ENCODE measurements at places on chromosomes 2 and 18.

- DNase-seq, result no peak
Observed at GRCh38 chr2:60544062-60544461, 9.4 kb downstream of the BCL11A start.

GRCh38 chr2:224410946-224411561 is 9.1 kb upstream of the FAM124B start:
- DNase-seq, result no peak

- DNase-seq, result no peak
Observed at GRCh38 chr2:75640621-75641121, 5.9 kb upstream of the MRPL19 start.

DNA sequence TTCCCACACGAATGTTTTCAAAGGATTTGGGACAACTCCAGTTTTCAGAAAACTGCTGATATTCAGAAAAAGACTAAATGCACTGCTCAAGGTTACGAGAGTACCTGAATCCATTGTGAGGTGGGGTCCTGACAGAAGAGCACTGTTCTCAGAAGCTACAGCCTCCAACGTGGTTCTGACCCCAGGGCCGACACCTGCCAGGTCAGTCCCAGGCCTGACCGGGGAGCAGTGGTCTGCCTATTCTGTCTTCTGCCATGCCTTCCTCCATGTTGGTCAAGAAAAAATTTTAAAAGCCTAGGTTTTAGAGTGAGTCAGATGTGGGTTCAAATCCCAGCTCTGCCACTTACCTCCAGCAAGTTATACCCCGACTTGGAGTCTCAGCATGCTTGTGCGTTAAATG is 212.3 kb downstream of the BCL11A start:
- DNase-seq, result no peak

DNA sequence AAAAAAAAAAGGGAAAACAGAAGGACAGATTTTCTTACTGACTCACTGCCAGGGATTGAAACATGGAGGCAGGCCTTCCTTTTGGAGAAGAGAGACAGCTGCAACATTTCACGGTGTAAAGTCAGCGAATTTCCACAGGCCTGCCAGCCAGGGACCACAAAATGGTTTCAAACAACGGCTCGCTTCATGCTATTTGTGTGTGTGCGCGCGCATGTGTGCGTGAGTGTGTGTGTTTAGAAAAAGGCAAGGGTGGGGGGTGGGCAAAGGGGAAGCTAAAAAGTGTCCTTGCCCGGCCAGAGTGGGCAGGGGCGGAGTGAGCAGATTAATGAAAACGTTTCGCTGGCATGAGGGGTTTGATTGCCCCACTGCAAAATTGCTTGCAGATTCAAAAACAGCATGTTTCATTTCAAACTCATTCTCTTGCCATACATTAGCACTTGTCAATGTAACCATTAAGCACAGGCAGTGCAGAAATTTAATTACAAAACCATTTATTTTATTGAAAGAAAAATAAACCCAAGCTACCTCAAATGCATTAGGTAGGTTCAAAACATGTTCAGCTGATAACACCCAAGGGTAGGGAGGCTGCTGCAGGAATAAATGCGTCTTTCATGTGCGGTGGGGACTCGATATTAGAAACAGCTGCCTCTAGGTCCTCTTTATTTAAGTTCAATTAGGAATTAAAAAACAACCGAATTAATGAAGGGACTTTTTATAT is 182.1 kb upstream of the SIX2 start:
- DNase-seq, result no peak

DNA sequence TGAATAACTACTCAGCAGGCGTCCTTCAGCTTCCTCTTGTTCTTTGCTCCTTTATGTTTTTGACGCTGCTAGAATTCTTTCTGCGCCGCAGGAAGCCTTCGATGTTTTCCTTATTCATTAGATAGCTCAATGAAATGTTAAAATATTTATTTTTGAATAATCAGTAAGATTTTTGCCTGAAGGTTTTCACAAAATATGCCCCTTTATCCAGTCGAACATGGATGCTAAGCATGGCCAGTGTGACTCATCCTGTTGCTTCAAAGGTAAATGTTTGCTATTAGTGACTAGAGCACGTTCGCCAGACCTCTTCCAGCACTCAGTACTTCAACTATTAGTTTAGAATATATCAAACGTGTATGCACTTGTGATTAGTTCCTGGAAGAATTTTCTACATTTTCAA is 7.6 kb upstream of the MEIS1 start:
- no peak for DNase-seq

DNA sequence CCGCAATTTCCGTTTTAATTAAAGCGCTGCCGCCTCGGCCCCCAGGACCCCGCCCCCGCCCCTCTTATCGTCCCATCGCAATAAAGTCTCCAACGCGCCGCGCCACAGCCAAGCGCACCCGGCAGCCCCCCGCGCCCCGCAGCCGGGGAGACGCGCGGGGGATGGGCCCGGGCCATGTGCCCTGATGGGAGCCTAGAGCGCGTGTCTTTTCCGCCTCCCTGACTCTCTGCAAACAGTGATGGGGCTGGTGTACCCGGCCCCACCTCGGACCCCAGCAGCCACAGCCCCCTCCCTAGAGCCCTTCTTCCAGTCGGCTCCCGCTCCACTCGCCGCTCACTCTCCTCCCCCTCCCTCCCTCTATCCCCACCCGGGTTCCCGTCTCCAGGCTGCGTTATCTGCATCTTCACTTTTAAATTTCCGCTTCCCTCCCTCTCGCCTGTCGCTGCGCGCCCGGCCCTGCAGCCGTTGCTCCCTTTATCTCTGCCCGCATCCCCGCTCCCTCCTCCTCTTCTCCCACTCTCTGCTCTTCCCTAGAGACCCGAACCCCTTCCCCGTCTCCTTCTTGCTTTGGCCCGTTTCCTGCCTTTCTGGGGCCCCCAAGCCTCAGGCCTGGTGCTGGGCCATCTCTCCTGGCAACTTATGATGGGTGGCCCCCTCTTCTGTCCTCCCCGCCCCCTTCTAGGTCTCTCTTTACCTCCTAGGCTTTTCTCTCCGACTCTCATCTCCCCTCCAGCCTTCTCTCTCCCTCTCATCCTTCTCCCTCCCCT is 524 bp upstream of the FEV start:
- no peak for DNase-seq

GRCh38 chr2:23301136-23301535 is 83.8 kb upstream of the KLHL29 start:
- DNase-seq, result no peak

DNA sequence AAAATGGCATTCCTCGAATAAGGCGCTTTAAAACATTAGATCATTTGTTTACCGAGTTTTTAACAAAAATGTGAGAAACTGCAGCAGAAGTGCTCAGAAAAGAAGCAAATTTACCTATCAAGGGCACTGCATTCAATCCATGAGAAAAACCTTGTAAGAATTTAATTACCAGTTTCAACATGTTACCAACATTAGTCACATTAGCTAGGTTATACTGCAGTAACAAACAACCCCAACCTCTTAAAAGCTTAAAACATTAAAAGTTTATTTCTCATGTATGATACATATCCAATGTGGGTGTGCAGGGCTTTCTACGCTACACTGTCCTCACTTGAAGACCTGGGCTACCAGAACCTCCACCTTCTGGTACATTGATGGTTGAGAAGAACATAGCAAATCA is 68.1 kb upstream of the CCBE1 start:
- DNase-seq, result no peak

- DNase-seq, result no peak
Observed at GRCh38 chr2:39718483-39718882, 52.8 kb downstream of the TMEM178A start.

GRCh38 chr18:23703057-23703986 is 14.1 kb downstream of the LAMA3 start:
- no peak for DNase-seq

- DNase-seq, result no peak
Observed at GRCh38 chr2:204373942-204374341, 171.3 kb upstream of the PARD3B start.

GRCh38 chr18:3706279-3707097 is 256.5 kb downstream of the TGIF1 start:
- DNase-seq, result no peak

Data from T-helper 17 cell (primary cell).